T47D (cell line): ENCODE measurements at places on chromosomes 5 and 9.

DNA sequence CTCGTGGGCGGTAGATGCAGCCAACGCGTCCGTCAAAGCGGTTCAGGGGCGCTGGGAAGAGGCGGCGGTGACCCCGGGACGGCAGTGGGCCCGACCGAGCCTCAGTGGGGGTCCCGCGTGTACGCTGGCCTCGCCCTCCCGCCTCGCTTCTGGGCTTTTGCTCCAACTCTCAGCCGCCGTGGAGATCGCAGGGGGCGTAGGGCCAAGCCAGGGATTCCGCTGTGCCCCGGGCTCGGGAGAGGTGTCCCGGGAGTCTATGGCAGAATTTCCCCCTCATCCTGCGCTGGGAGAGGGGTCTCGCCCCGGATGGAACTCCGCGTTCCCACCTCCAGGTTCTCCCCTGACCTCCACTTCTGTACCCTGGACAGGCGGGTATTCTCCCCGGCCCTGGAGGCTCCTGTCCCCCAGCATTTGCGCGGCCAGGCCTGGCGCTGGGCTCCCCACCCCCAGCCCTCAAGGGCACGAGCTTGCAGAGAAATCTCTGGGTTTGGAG, 131.9 kb downstream of the MRPL36 start:
- no peak for DNase-seq

DNA sequence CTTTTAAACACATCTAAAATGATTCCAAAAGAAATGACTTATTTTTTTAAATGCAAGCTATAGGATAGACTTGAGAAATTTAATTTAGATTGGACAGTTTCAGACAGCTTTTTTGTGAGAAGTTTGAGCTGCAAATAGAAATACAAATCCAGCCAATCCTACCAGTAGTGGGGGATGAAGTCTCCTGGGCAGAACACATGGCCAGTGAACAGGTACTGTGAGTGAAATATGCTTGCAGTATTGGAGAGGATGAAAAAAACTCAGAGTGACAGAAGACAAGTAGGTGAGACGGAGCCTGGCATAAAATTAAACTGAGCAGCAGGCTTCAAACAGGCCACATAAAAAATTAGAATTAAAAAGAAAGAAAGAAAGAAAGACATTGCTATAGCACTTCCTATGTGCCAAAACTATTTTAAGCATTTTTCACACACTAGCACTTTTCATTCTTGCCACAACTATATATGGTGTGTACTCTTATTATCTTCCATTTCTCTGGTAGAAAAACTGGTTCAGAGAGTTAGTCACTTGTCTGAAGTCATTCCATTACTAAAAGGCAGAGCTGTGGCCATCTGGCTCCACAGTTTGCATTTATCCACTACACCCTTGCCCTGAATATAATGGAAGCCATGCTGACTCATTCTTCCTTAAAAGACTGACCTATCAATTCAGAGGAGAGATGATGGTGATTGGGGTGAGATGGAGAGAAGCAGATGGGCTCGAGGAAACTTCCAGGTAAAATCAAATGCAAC, 310.2 kb upstream of the CTNND2 start:
- DNase-seq = no peak

DNA sequence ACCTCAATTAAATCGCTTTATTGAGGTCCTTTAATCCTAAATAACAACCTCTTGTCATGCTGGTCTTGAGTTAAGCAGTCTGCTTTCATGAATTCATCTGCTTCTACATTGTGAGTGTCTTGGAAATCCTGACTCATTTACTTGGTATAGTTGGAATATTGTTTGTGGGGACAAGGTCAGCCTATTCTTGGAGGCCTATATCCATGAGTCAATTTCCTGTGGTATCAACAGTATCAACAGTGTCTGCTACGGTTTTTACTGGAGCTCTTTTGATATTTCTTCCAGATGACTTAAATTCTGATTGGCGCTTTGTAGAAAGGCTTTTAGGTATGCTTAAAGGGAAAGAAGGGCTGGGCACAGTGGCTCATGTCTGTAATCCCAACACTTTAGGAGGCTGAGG, 71.2 kb upstream of the PARP8 start:
- DNase-seq = no peak

DNA sequence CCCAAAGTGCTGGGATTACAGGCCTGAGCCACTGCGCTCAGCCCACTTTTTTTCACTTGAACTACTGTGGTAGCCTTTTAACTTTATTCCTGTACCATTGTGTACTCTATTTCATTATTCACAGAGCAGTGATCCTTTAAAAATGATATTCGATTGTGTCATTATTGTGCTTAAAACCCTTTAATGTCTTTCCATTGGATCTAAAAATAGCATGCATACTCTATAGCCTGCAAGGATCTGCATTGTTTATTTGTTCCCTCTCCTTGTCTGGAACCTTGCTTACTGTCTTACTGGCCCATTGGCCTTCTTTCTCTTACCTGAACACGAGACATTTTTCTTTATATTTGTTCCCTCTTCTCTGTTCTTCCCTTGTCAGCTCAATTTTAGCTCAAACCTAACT, 15.7 kb downstream of the GPBP1 start:
- DNase-seq = no peak

DNA sequence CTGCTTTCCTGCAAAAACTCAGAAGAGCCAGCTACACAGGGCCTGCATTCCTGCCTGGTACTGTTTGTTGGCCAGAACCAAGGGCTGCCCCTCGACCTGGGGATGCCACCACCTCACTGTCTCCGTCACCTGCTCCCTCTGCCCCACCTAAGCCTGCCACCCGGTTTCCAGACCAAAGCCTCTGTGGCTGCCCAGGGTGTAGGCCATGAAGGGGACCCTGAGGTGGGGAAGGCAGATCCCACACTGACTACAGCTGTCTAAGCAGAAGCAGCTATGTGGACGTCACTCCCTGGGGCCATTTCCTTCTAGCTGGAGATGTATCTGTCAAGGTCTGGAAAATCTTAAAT, 35.8 kb downstream of the RASGEF1C start:
- no peak for DNase-seq

GRCh38 chr5:179308563-179309382, 36.5 kb downstream of the ADAMTS2 start:
- DNase-seq = no peak

DNA sequence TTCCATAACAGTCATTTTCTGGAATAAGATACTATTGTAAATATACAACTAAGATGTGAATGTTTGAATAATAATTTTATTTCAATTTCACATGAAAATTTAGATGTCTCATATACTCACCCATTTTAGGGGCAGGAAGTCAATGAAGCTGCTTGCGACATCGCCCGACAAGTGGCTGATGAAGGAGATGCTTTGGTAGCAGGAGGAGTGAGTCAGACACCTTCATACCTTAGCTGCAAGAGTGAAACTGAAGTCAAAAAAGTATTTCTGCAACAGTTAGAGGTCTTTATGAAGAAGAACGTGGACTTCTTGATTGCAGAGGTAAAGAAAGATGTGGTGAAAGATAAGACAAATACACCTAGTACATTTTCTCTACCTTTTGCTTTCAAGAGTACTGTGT, 8.6 kb downstream of the BHMT start:
- no peak for DNase-seq

- no peak for DNase-seq
These were observed 81.7 kb downstream of the DOCK8 start for GRCh38 chr9:296411-296810.

GRCh38 chr5:37604290-37604689, 225.2 kb downstream of the WDR70 start:
- peak; percentile 20 for DNase-seq

GRCh38 chr5:173395257-173395932, 67.2 kb upstream of the STC2 start:
- DNase-seq = no peak

GRCh38 chr9:3664044-3664443, 138.2 kb upstream of the RFX3 start:
- DNase-seq = no peak

GRCh38 chr9:113873446-113873845, 2.7 kb upstream of the ZNF618 start:
- no peak for DNase-seq

- no peak for DNase-seq
These were observed 473.6 kb downstream of the AGTPBP1 start for GRCh38 chr9:85268131-85268530.

- no peak for DNase-seq
These were observed 6.2 kb upstream of the ORM1 start for GRCh38 chr9:114316605-114317230.

- DNase-seq = no peak
These were observed 138.4 kb downstream of the EGFLAM start for GRCh38 chr5:38396766-38397165.

DNA sequence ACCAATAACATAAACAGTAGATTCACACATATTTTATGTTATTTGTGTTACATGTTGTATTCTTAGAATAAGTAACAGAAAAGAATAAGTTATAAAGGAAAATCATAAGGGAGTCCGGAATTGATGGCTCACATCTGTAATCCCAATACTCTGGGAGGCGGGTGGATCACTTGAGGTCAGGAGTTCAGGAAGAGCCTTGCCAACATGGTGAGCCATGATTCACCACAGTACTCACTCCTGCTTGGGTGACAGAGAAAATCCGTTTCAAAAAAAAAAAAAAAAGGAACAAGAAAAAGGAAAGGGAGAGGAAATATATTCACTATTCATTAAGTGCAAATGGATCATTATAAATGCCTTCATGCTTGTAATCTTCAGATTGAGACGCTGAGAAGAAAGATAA, 533.3 kb upstream of the CDH9 start:
- DNase-seq = no peak

DNA sequence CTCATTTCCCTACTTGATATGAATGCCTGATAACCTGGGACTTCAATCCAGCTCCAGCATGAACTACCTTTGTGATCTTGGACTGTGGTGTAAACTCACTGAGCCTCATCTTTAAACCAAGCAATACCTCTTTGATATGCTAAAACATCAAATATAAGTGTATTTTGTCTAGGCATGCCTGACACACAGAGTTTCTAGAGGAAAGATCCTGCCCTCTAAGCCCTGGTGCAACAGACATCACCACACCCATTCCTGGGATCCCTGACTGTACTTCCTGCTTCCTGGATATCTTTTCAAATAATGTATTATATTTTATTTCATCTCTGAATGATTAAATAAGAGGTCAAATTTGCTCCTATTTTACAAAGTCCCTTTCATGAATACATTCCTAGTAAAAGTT, 55.8 kb downstream of the ANXA2R start:
- DNase-seq = no peak

DNA sequence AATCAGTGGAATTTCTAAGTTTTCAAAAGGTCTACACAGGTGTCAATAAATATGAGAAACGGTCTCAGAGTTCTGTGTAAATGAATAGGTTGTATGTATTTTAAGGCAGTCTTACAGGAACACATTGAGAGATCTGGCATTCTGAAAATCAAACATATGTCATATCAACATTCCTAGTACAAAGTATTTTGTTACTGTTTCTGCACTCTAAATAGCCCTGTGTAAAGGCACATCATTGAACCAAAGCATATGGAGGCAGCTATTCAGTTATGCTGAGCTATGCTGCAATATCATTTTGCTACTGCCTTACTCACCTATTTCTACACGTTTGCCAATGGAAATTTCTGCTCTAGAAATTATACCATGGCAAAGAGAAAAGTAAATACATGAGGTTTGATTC, 379.1 kb downstream of the KIAA0825 start:
- no peak for DNase-seq
